ENCODE measurements at places on chromosomes 7 and 10. TPM values are rescaled to one million over a fixed set of nuclear protein-coding genes. Genes with fewer than 3 reads are reported as not detected.

The CPN1 gene
- 0.61 TPM for total RNA-seq

The DENND10 gene
- total RNA-seq = 91.2 TPM

The C10orf67 gene
- total RNA-seq = not detected

The ALOX5 gene
- total RNA-seq = 1.0 TPM

The CHST15 gene
- total RNA-seq = 11.7 TPM

The SLC39A12 gene
- total RNA-seq = not detected

The SPDYE9 gene
- total RNA-seq = not detected

The NEBL gene
- 61.6 TPM for total RNA-seq

The SPDYE6 gene
- not detected for total RNA-seq

The CYP17A1 gene
- total RNA-seq = not detected

The TDRD1 gene
- total RNA-seq = 0.09 TPM
